ENCODE measurements at places on chromosomes 5 and 9. TPM values are rescaled to one million over a fixed set of nuclear protein-coding genes. Genes with fewer than 3 reads are reported as not detected.

DNA sequence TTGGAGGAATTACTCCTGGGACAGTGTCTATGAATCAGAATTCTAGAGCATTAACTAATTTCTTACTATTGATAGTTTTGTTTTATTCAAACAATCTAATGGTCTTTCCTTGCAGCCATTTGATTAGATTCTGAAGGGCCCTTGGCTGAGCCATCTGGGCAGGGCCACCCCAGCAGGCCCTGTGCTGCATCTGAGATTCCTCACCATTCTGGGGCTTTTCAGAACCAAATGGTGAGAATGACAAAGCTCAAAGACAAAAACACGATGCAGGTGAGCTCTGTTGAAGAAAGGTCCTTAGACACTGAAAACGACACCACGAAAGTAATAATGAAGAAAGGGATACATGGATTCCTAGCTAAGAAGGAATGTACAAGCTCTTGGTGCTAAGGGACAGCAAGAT, 321.0 kb upstream of the IRX4 start:
- no peak overlapping the region for H3K27ac ChIP-seq
- peak; percentile 22 for DNase-seq
- H3K4me3 ChIP-seq = no peak overlapping the region
- no peaks in the 10 kb centered on the region for H3K36me3 ChIP-seq
- no peaks in the 10 kb centered on the region for H3K27me3 ChIP-seq
- no peaks in the 10 kb centered on the region for H3K4me1 ChIP-seq

GRCh38 chr9:130763331-130764171, 70.0 kb downstream of the EXOSC2 start:
- H3K4me1 ChIP-seq = peaks cover 24% of the 10 kb centered on the region
- H3K36me3 ChIP-seq = no peaks in the 10 kb centered on the region
- no peak overlapping the region for H3K27ac ChIP-seq

DNA sequence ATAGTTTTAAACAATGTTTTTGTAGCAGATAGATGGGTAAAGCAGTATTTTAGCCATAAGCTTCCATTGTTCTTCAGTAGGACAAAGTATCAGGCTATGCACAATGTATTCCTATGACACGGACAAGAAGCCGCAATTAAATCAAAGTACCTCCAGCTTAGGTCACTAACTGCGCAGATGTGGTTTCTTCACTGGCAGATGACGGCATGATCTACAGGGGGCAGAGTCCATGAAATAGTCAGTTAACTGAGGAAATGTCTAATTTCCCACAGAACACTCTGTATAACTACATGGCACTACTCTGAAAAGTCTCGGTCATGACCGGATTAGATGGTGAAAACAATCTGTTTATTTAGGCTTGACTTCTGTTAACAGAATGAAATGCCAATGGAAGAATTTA, 120.7 kb upstream of the TRPM3 start:
- H3K36me3 ChIP-seq = no peaks in the 10 kb centered on the region
- no peak for DNase-seq
- peaks cover 57% of the 10 kb centered on the region for H3K4me1 ChIP-seq
- no peak overlapping the region for H3K4me3 ChIP-seq
- no peaks in the 10 kb centered on the region for H3K27me3 ChIP-seq

GRCh38 chr9:130897105-130897751, 616 bp upstream of the QRFP start:
- no peaks in the 10 kb centered on the region for H3K36me3 ChIP-seq
- no peak overlapping the region for H3K4me3 ChIP-seq
- DNase-seq = no peak
- H3K27me3 ChIP-seq = no peaks in the 10 kb centered on the region

DNA sequence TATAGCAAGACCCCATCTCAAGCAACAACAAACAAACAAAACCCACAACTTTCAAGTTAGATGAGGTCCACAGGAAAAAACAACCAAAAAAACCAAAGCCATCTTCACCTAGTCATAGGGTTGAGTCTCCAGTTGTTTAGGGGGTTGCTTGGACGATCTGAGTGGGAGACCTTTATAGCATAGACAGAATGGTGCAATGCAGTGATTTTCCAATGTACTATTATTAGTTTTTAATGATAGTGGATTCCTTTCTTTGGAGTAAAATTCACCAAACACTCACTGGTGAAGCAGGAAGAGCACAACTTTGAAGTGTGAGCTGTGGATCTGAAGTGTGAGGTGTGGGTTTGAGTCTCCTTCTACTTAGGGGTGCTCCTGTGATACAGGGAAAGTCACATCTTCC, 67.0 kb upstream of the KLF9 start:
- H3K27ac ChIP-seq = no peak overlapping the region
- no peak overlapping the region for H3K4me3 ChIP-seq
- no peaks in the 10 kb centered on the region for H3K27me3 ChIP-seq
- DNase-seq = no peak
- peaks cover 17% of the 10 kb centered on the region for H3K4me1 ChIP-seq

DNA sequence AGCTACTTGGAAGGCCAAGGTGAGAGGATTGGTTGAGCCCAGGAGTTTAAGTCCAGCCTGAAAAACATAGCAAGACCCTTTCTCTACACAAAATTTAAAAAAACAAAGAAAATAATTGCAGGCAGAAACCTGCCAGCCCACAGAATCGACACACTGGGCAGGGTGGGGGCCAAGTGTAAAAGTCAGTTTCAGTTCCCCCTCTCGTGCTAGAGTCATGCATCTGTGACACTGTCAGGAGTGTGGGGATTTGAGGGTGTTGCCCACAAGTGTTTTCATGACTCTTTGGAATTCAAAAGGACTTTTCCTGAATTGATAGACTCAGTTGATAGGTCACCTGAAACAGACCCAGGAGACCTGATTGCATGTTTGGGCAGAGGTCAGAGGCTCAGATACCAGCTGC, 47.6 kb downstream of the PRRC2B start:
- no peak for DNase-seq
- H3K4me1 ChIP-seq = peaks cover 19% of the 10 kb centered on the region
- no peak overlapping the region for H3K4me3 ChIP-seq
- peaks cover 82% of the 10 kb centered on the region for H3K36me3 ChIP-seq

DNA sequence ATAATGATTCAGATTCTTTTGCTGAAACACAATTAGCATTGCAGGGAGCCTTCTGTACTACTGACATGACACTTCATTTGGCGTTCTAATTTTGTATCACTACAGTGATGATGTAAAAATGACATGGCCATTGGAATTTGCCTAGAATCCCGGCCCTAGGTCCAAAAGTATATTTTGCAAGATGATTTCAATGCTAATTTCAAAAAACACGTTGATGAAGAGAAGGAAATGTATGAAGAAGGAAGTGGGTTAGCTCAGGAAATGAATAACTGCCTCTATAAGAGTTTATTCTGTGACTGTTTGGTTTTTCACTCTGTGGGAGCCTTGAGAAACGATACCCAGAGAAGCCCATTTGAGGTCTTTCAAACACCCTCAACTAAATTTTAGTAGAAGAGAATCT, 59.3 kb downstream of the OSTF1 start:
- no peak overlapping the region for H3K27ac ChIP-seq
- H3K4me3 ChIP-seq = no peak overlapping the region
- H3K27me3 ChIP-seq = no peaks in the 10 kb centered on the region
- no peaks in the 10 kb centered on the region for H3K36me3 ChIP-seq
- H3K4me1 ChIP-seq = no peaks in the 10 kb centered on the region

DNA sequence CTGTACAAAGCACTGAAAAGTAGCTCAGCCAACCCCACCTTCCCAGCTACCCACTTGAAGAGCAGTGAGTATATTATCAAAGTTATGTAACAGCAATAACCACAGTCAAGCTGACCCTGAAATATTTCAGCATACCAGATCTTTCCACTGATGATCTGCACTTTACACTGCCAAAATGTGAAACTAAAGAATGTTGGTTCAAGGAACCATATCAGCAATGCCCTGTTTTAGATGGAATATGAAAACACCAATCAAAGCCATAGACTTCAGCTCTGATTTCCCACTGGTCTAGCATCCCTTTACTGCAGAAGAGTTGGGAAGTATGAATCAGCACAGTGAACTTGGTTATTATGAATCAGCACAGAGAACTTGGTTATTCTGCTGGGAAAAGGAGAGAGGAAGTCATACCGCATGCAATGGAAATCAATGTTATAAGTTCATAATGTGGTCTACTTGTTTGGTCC, 20.0 kb downstream of the CEMIP2 start:
- H3K27ac ChIP-seq = no peak overlapping the region
- H3K4me1 ChIP-seq = peaks cover 71% of the 10 kb centered on the region
- H3K27me3 ChIP-seq = no peaks in the 10 kb centered on the region

DNA sequence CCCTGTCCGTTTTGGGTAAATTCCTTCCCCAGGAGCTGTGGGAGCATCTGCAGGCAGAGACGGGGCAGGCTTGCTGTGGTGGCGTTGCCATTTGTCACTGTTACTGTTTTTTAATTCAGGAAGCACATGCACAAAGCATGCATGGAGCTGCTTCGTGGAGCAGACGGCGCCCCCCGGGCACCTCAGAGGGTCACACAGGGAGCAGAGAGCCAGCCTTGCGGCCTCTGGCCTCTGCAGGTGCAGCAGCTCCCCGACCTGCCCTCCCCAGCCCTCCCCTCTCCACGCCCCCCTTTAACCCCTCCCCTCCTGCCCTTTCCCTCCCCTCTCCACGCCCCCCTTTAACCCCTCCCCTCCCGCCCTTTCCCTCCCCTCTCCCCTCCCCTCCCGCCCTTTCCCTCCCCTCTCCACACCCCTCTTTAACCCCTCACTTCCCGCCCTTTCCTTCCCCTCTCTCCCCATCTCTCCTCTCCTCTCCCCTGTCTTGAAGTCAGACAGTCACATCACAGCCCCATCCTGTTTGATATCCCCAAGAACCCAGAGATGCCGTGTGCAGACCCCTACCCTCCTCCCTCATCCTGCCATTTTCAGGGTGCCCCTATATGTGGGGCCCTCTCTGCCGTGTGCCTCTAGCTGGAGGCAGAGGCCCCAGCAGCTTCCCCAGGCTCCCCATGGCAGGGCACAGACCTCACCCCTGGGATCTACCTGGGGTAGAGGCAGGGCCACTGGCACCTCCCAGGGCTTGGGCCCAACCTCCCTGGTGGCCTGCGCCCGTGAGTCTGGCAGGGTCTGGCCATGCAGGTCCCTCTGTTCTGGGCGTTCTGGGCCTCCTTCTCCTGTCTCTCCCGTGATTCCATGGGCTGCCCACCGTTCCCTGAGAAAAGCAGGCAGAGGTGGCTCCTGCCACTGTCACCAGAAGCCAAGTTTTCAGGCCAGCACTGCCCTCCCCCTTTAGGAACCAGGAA, 29.6 kb upstream of the UBAC1 start:
- DNase-seq = peak; percentile 96
- H3K4me1 ChIP-seq = peaks cover 31% of the 10 kb centered on the region
- no peaks in the 10 kb centered on the region for H3K36me3 ChIP-seq

DNA sequence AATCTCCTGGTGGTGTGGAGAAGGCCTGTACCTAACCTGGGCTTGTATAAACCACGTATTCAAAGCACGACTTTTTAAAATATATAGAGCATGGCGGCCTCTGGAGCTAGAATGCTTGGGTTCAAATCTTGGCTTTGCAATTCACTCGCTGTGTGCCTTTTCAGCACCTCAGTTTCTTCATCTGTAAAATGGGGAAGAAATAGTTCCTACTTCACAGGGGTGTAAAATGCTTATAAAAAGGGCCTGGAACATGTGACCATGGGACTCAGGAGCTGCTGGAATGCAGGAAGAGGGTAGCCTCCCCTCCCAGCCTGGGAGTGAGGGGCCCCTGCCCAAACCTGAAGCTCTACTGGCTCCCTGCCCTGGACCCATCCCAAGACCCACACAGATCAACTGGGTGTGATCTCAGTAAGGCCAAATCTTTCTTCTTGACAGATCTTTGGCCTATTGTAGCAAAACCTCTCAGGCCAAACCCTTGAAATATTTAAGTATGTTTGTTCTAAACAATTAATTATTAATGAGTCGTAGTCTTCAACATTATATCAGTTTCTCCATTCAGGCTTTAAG, 269.0 kb downstream of the ZSWIM6 start:
- H3K4me1 ChIP-seq = no peaks in the 10 kb centered on the region
- no peak overlapping the region for H3K27ac ChIP-seq
- no peaks in the 10 kb centered on the region for H3K27me3 ChIP-seq

- no peaks in the 10 kb centered on the region for H3K27me3 ChIP-seq
- no peak overlapping the region for H3K4me3 ChIP-seq
- 0 out of 2 replicates have a peak overlapping the region, but pooled peaks have one; percentile 8 for H3K27ac ChIP-seq
- no peaks in the 10 kb centered on the region for H3K36me3 ChIP-seq
Observed at GRCh38 chr5:50702615-50703366, 36.4 kb downstream of the PARP8 start.

DNA sequence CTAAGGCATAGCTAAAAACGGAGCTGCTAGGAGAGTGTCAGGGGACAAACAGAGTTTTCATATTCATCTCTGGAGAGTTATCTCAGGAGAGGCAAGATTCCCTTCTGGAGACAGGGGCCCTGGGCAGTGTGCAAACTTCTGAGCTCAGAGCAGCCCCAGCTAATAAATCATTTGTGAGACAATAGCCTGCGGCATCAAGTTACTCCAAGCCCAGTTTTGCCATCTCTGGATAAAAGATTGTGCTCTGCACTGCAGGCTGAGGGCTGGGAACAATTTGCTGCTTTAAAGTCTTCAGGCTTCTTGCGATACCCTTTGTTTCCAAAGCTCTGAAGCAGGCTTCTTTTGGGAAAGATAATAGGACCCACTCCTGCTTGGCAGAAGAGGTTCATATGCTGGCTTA, 164.3 kb upstream of the BRINP1 start:
- no peaks in the 10 kb centered on the region for H3K36me3 ChIP-seq
- no peak overlapping the region for H3K27ac ChIP-seq
- H3K4me1 ChIP-seq = peaks cover 16% of the 10 kb centered on the region
- H3K4me3 ChIP-seq = no peak overlapping the region
- H3K27me3 ChIP-seq = no peaks in the 10 kb centered on the region

DNA sequence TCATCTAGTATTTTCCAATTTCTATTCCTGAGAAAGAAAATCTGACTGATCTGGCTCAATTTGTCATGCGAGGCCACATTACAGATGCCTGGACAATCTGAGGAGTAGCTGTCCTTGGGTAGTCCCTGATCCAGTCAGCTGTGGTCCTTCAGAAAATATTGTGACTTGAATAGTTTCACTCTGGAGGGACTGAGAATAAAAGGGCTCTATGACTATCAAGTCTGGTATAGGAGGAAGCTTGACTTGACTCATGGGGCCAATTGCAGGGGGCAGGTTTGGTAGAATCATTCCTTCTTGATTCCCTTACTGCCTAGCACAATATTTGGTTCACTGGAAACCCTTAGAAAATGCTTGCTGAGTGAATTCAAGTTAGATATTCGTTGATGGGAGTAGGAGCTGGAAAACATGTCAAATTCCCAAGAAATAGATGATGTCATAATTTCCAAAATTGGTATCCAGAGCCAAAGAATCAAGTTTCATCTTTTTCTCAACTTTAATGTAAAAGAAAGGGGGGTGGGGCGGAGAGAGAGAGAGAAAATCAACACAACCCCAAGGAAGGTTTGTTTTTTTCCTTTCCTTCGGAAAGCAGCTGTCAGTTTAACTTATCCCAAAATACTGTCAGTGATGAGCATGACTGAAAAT, 32.4 kb upstream of the STX17 start:
- no peak overlapping the region for H3K4me3 ChIP-seq
- no peaks in the 10 kb centered on the region for H3K36me3 ChIP-seq
- no peaks in the 10 kb centered on the region for H3K4me1 ChIP-seq
- no peak overlapping the region for H3K27ac ChIP-seq

- H3K36me3 ChIP-seq = no peaks in the 10 kb centered on the region
- H3K4me1 ChIP-seq = peaks cover under 1% of the 10 kb centered on the region
- H3K27me3 ChIP-seq = no peaks in the 10 kb centered on the region
- no peak overlapping the region for H3K27ac ChIP-seq
- no peak overlapping the region for H3K4me3 ChIP-seq
Observed at GRCh38 chr9:96626912-96627311, 7.3 kb upstream of the CDC14B start.

- DNase-seq = no peak
- H3K27ac ChIP-seq = no peak overlapping the region
- no peaks in the 10 kb centered on the region for H3K27me3 ChIP-seq
- H3K36me3 ChIP-seq = no peaks in the 10 kb centered on the region
Observed at GRCh38 chr9:131732061-131732526, 7.8 kb downstream of the RAPGEF1 start.

AK8 gene
- total RNA-seq = 0.14 TPM

TMEM141 gene
- total RNA-seq = 71.4 TPM

ABCA2 gene
- 14.2 TPM for total RNA-seq

CD72 gene
- total RNA-seq = 2.7 TPM

HARS2 gene
- 21.6 TPM for total RNA-seq

SLC23A1 gene
- total RNA-seq = not detected

Measured in GM23338 (cell line).